Endothelial cell of umbilical vein (primary cell): ENCODE measurements at places on chromosomes 1 and 21. TPM values are rescaled to one million over a fixed set of nuclear protein-coding genes. Genes with fewer than 3 reads are reported as not detected.
A peak's percentile ranks its signal among the peaks of the same experiment; 100 is the strongest.

The ARHGAP30 gene
- not detected in 2 replicates for polyA plus RNA-seq

The RNU1-2 gene
- polyA plus RNA-seq: under 0.01 and 206 TPM in 2 replicates

The ATF3 gene
- polyA plus RNA-seq: 16.6 and 17.1 TPM in 2 replicates

The FMO1 gene
- polyA plus RNA-seq: not detected in 2 replicates

The HCRTR1 gene
- 1.3 and 1.5 TPM in 2 replicates for polyA plus RNA-seq

The SLC6A9 gene
- polyA plus RNA-seq: 0.80 and 0.81 TPM in 2 replicates

- DNase-seq: peak; percentile 52
These were observed 30.6 kb downstream of the FAF1 start for GRCh38 chr1:50929376-50929958.

- DNase-seq: peak; percentile 81
These were observed 13.8 kb downstream of the PARK7 start for GRCh38 chr1:7975212-7975865.

- DNase-seq: peak; percentile 54
These were observed 807 bp downstream of the CEP85 start for GRCh38 chr1:26234644-26235370.

DNA sequence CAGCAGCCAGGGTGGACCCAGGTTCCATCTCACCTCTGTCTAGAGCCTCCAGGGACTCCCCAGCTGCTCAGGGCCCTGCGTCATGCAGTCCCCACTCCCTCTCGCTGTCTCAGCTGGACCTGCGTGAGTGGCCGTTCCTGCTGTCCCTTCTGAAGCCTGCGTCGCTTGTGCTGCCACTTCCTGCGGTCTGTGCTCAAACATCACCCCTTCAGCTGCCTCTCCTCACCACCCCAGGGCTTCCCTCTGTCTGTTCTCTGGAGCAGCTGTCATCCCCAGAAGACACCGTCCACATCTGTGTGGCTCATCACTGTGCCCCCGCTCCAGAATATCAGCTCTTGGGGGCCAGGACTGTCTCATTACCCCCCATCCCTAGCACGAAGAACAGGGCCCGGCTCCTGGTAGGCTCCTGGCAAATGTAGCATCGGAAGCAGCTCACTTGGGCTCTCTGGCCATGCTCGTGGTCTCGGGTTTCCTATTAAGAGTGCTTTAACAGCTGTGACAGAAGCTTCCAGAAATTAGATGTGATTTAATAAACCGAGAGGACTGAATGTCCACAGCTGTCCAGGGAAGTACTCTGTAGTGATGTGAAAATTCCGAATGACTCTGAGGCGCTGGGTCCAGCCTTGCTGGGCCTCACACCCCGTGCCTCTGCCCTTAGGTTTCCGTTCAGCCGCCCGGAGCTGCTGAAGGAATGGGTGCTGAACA lies 3.3 kb downstream of the THAP3 start:
- DNase-seq: no peak

- DNase-seq: no peak
These were observed 90.7 kb downstream of the MT1HL1 start for GRCh38 chr1:236913371-236914037.

- no peak for DNase-seq
These were observed 473 bp upstream of the BRDT start for GRCh38 chr1:91948501-91949355.

DNA sequence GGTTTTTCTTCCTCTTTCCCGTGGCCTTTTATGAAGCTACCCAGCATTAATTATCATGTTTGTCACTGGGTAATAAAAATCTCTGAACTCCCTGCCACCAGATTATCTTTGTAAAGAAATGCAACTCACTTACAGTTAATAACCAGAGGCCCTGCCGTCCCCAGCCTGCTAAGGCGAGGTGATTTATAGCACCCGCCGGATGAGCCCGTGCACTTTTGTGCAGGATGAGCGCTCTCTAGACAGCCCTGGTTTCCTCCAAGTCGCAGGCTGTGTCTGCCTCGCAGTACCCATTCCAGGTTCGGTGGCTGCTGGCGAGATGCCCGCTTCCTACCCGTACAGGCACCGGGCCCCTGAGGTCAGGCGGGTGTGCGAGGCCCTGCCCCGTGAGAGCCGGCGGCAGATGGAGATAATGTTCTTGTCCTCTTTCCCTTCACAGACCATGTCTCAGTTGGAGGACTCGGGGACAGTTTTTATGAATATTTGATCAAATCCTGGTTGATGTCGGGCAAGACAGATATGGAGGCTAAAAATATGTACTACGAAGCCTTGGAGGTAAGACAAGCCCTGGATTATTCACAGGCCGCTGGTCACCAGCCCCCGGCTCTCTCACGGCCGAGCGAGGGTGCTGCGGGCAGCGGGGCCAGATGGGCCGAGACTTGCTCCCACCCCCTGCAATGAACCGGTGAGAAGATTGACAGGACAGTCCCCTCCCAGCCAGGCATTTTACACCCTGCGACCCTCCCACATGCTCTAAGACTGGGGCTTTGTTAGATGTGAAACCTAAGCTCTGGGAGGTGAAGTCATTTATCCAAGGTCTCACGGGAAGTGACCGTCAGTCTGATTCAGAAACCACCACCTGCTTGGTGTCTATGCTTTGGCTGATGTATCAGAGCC lies 28.5 kb upstream of the SELENON start:
- no peak for DNase-seq

DNA sequence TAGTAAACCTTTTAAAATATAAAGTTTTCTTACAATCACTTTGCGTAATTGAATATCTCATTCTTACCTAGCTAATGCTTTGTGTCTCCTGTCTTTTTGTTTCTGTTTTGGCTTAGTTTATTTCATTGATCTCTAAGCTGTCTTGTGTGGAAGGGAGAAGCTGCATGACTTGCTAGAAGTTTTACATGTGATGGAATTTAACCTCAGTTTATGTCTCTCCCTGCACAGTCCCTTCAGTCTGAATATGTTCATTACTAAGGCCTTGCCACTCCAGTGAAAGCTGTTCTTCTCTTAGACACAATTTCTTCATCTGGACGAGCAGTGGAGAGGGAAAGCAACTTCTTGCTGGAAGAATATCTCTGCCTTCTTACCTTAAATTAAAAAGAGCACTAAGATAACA lies 19.9 kb upstream of the GPR88 start:
- no peak for DNase-seq
